Cardiac fibroblast (primary cell): ENCODE measurements at places on chromosomes 2 and 18.

- DNase-seq: peak; percentile 54
These were observed 766 bp downstream of the MFF start for GRCh38 chr2:227325839-227326195.

DNA sequence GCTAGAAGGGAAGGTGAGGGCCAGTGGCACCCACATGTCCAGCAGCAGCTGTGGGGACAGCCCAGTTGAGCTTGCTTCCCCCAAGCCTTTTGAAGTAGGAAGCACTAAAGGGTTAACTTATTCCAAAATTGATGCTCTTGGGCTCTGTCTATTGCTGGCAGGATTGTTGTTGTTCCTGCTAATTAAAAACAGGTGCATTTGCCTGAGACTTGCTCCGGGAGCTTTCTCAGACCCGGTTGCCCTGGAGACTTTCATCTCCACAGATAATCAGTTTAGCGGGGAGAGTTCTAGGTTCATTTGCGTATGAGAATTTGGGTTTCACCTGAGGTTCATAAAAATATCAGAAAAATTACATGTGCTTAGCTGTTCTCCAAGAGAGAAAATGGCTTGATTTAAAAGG, 277.3 kb downstream of the LRATD1 start:
- no peak for DNase-seq

- no peak for DNase-seq
These were observed 216.2 kb downstream of the SETBP1 start for GRCh38 chr18:44896846-44897245.

DNA sequence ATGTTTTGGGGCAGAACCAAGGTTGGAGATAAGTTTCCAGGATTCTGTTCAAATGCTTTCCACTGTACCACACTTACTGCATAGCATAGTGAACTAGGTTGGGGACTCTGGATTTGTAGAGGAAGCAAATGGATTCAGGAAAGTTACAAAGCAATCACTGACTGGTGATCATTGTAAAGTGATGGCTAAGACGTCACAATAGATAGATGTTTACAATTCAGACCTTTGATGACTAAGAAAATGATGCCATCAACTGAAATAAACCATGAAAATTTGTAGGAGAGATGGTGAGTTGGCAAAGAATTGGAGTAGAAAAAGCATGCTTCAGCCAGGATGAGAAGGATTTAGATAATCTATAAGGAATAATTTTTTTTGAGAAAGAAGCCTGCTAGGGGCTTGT, 178.0 kb downstream of the UBE2E3 start:
- DNase-seq: no peak

- DNase-seq: peak; percentile 35
These were observed 68.1 kb downstream of the CDH2 start for GRCh38 chr18:28108814-28109213.
